NAMALWA (cell line): ENCODE measurements at places on chromosomes 6 and 20.

GRCh38 chr20:19510611-19511010 is 247.4 kb upstream of the RIN2 start:
- DNase-seq: no peak

DNA sequence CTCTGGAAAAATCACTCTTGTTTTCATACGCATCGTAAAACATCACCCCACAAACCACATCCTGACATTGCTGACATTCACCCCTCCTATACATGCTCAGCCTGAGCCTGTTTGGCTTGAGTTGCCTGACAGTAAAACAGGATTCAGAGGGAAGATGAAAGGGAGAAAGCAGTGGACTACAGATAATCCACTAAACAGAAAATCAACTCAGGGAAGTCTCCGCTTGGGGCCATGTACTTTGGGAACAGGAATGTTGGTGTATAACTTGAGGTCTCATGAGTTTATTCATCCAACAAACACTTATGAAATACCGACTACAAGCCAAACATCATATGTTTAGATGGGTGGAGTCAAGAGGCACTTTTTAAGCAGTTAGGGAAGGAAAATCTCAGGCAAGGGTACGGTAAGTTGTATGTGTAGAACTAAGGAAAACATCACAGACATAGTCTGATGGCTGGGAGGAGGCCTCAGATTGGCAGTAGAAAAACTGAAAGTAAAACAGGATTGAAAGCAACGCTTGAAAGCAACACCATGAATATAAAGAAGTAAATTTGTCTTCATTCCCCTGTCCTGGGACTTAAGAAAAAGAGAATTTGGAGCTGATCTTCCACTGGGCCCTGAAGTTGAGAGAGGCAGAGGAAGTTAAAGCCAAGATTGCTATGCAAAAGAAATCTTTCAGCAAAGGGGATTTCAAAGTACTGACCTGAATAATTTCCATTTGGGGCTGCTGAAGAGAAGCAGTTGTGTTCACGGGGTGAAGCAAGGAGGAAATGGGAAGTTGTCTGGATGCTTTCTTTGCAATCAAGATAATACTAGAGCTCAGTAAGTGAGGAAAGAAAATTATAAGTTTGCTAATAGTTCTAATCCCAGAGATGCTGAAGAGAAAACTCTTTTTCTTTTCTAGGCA is 28.8 kb downstream of the PDE7B start:
- DNase-seq: peak; percentile 63

DNA sequence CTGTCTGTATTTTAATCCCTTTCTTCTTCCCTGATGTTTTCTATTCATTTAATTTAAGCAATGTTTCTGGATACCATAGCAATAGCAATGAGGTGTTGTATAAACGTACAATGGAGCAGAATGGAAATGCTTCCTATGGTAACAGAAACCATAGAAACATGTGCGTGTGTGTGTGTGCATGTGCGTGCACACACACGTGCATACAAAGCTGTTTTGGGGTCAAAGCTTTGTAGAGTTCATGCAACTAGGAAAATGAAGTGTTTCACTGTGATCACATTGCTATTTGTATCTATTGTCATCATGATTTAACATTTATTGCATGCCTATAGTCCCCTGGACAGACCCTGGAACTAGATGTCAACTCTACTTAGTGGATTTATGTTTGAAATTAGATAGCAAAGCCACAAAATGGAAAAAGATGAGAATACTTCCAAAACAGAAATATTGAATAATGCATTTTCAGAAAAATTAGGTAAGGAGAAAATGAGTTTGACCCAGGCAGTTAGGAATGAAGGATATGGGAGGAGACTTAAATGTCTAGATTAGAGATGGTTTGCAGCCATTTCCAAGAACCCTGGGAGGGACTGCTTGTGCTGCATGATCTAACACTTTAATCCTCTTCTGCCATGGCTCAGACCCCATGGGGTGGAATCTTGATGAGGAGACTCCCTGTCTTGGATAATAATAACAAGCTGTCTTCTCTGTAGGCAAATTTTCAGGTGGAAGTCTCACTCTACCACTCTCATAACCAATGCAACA is 124.4 kb downstream of the TRMT11 start:
- DNase-seq: no peak

GRCh38 chr20:62744741-62745191 is 36.1 kb downstream of the NTSR1 start:
- DNase-seq: no peak

- DNase-seq: no peak
These were observed 182.7 kb downstream of the PHACTR1 start for GRCh38 chr6:12899046-12899833.

DNA sequence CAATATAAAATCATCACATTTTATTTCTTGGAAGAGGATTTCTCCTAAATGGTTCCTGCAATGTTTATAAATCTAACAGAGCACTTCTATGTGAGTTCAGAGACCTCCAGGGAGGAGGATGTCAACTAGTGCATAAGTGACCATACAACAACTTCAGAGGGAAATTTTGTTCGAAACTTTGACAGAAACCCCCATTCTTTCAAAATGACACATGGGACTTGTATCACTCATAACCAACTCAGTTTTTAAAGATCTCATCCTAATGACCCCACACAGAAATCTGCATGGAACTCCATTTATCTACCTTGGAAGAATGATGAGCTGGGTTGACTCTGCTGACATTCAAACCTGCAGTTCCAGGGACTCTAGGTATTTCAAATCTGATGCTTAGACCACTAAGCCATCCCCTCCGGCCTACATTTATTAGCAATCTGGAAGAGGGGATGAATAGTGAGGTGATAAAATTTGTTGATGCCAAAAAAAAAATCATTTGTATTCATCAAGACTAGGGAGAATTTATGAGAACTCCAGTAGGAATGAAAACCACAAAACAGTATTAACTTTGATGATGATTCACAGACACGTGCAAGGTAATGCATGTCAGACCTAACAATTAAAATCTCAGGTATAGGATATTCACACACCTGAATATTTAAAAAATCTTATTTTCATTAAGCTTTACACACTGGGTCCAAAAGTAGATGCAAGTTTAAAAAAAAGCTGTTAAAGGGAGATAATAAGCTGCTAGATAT is 153.0 kb downstream of the REV3L start:
- no peak for DNase-seq

DNA sequence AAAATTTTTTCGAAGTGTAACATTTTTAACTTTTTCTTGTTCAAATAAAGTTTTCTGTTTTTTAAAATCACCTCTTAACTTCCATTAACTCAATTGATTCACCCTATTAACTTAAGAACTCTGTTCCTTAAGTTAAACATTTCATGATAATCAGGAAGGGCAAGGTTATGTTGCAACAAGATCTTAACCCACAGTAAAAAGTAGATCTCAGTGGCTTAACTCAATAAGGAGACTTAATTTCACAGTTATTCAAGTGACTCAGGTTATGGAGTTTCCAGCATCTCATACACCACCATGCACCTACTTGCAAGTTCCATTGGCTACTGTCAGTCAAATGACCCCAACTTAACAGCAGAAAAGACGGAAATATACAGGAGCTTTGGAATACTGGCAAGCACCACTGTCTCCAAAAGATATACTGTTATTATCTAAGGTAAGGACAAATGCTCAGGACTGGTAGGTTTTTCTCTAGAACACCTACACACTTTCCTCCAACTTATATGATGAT is 11.2 kb downstream of the HLA-DQB1 start:
- DNase-seq: no peak

- peak; percentile 78 for DNase-seq
These were observed 333.5 kb downstream of the RNGTT start for GRCh38 chr6:88629838-88630494.

- no peak for DNase-seq
These were observed 130.8 kb downstream of the SYCP2 start for GRCh38 chr20:59802471-59803221.

- no peak for DNase-seq
These were observed 224.5 kb downstream of the RFPL4B start for GRCh38 chr6:112571488-112572270.

DNA sequence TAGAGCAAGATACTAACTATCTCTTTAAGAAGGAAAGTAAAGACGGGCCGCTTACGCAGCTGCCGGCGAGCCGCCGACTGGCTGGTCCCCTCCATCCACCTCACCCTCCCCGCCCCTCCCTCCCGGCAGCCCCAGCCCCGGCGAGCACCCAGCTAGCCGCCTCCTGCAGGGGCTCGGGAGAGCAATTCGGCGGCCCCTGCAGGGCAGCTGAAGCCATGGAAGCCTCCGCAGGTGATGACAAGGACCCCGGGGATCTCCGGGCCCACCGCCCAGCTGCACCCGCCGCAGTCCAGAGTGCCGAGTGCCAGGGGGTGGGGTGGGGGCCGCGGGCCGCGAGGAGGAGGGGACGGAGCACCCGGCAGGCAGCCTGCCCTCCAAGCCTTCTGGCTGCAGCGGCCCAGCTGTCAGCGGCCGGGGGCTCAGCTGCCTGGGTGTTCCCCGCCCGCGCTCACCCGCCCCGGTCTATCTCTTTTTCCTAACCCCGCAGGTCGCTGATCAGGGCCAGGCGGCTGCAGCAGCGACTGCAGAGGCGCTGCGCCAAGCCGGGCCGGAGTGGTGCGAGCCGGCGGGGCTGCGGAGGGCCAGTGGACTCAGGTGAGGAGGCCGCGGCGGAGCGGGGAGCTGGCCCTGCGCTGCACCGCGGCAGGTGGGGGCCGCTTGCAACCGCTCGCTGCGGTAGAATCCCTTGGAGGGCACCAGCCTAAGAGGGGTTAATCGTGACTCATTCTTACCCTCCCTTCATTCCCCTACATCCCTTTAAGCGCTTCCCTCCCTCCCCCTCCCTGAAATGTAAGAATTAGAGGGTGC is at the start of gene SNPH:
SNPH (plus strand) TSS at position 128 of the 807 bp plus-strand sequence. CDS start 29,946 bp downstream, outside the sequence.
- DNase-seq: peak; percentile 45

DNA sequence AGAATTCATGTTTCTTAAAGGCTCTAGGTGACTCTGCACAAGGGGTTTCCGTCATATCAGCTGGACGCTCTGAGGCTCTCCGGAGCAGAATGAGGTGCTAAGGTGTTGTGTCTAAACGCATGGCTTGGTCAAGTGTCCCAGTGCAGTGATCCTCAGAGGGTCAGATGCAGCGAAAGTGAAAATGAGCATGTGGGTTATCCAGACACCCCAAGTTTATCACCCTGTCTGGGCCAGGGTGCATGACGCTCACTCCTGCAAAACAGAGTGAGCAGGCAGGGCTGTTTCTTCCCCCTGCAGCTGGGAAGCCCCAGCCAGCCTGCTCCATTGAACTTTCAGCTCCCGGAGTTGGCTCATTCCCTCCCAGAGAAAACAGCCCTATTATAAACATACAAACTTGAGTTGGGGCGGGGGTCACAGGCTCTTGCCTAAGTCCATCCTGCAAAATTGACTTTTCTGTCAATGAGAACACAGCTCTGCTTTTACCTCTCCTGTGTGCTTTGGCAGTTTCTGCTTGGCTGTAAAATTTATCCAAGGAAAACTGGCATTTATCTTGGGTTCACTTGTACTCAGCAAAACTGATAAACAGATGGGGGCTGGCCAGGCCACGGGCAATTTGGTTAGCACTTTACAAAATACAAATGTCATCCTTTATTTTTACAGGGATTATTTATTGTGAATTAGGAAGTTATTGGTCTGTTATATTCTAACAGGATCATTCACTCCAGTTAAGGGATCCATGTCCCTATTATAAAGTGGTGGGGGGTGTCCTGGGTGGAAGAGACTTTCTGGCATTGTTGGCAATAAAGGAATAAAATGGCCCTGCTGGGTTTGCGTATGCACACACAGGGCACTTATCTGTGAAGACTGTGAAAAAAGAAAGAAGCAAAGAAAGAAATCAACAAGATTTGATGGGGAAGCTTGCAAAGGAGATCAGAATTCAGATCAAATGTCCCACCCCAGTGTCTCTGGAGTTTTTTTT is 154.9 kb downstream of the FOXA2 start:
- no peak for DNase-seq

DNA sequence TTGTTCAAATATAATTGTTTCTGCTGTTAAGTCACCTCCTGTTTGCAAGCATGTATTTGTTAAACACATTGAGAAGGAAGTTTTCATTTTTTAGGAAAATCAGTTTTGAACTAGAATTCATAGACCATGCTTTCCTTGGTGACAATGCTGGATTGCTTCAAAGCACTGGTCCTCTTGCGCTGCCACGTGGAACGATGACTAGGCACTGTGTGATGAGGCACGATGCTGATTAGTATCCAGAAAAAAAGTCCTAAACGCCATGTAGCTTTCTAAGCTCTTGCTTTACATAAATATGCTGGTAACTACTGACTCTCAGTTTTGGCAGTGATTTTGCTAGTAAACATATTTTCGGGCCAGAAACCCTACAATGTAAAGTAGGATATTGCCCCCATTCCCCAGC is 11.1 kb upstream of the EXOC2 start:
- no peak for DNase-seq

- no peak for DNase-seq
These were observed 22.1 kb upstream of the OVOL2 start for GRCh38 chr20:18079756-18080353.

- no peak for DNase-seq
These were observed 117.5 kb downstream of the SOX4 start for GRCh38 chr6:21710908-21711627.

GRCh38 chr6:41343641-41344187 is 8.3 kb downstream of the NCR2 start:
- DNase-seq: no peak

DNA sequence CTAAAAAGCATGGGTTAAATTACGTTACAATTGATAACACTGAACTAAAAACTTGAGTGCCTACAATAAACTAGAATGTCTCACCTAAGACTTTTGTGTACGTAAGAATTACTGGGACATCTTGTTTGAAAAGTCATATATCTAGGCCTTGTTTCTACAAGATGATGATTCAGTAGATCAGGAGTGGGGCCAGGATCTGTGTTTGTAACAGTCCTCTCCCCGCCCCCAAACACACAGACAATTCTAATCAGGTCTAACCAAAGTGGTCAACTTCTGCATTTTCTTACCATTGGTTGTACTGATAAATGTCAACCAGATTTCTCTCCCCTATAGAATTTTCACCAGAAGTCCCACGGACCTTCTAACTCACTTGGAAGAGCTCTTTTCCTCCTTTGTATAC is 56.9 kb downstream of the RAMACL start:
- no peak for DNase-seq

DNA sequence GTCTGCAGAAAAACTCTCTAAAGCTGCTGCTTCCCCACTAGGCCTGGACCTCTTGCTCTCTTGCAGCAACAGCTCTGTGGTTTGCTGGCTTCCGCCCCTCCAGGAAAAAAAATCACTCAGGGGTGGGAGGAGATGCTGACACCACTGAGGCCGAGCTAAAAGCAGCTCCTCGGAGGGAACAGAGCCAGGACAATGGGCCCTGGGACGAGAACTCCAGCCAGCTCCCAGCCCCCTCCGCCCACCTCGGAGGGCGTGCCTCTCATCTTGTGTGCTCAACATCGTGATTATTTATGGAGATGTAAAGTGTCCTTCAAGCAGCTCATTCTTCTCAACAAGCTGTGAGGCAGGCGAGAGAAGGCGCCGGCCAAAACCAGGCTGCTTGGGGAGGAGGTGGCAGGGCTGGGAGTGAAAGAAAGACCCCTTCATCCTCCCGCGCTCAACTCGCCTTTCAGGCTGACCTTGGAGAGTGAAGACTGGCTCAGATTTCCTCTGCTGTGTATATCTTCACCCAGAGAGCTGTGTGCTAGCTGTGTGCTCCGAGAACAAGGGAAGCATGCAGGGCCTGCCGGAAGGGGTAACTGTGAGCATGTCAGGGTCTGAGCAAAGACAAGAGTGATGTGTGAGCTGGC is 53.5 kb upstream of the LRFN2 start:
- DNase-seq: no peak
